ENCODE measurements at places on chromosomes 5 and 9.

- DNase-seq = peak; percentile 13
Observed at GRCh38 chr5:35954175-35954574, 15.8 kb upstream of the CAPSL start.

DNA sequence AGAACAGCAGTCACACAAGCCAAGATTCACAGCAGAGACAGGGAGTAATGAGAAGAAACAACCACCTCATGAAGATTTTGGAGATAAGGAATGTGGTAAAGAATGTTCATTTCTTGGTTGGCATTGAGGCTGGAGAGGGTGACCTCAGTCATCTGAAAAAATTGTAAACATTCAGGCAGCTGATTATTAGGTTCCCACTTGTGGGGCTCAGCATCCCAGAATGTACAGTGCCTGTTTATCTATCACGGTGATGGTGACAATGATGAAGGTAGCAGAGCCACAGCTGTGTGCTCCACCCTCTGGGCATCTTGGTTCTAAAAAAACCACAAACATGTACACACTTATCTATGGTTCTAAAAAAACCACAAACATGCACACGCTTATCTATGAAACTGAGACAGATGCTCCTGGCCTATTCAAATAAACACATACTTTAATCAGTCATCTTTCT, 143.9 kb upstream of the MOCS2 start:
- DNase-seq = no peak

DNA sequence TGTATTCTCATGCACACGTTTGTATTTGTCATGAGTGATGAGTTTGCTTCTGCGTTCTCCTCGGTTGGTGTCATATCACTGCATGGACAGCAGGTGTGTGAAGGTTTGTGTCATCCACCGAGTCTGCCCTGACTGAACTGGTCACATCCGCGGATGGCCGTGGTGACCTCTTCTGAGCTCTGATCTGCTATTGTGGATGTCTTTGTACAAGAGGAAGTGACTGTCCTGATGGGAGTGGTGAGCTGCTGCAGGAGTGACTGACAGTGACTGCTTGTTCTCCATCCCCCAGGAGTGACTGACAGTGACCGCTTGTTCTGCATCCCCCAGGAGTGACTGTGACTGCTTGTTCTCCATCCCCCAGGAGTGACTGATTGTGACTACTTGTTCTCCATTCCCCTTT, 69.9 kb downstream of the EHMT1 start:
- no peak for DNase-seq

- DNase-seq = no peak
Observed at GRCh38 chr5:101539315-101539714, 636.2 kb upstream of the ST8SIA4 start.

GRCh38 chr5:65672796-65673195, 48.0 kb downstream of the SHLD3 start:
- no peak for DNase-seq

DNA sequence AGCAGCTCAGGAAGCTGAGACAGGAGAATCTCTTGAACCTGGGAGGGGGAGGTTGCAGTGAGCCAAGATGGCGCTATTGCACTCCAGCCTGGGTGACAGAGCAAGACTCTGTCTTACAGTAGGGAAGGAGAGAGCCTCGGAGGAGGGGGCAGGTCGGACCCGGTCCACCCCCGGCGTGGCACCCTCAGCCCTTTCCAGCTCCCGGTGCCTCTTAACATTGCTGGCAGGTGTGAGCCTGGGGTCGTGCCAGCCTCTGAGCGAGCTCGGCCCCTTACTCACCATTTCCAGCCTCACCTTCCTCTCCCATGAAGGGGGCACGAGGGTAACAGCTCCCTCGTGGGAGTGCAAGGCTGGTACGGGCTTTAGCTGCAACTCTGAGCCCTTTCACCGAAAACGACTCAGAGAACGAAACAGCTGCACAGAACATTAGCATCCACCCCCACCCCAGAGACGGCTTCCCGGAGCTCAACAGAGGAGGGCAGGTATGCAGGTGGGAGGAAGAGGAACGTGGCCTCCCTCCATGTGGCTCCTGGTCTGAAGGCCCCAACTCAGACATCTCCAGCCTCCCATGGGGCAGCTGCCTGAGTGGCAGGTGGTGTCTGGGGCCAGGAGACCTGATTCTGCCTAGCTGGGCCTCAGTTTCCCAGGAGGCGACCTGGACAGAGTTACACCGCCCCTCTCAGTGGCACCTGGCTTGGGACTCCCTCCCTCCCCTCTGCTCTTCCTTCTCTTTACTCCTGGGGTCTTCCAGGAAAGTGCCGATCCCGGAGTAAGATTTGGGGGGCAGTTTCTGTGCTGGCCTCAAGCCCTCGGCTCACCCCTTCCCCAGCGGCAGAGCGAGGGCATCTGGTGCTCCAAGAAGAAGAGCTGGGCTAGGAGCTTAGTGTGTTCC, 28.5 kb upstream of the ABO start:
- DNase-seq = no peak

DNA sequence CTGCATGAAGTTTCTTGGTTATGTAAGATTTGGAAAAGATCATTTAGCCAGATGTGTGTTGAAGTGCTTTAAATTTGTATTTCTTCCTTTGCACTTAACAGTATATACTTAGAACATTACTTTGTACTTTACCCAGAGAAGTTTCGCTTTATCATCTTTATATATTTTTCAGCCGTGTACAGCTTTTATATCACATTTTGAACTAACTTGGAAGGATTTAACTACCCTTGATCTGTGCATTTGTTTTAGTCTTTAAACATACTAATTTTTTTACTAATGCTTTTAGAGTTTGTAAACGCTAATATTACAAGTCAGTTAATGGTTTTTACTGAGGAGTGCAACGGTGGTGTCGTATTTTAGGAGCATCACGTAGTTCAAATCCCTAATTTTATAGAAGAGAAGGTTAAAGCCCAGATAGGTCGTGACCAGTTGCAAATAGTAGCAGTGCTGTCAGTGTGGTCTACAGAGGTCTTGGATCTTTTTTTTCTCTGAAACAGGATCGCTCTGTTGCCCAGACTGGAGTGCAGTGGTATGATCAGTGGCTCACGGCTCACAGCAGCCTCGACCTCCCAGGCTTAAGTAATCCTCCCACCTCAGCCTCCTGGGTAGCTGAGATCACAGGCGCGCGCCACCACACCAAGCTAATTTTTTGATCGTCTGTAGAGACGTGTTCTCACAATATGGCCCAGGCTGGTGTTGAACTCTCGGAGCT, 2.0 kb downstream of the MATR3 start:
- no peak for DNase-seq

GRCh38 chr5:10451137-10451824, 9.6 kb downstream of the ROPN1L start:
- DNase-seq = no peak

GRCh38 chr9:296411-296810, 81.7 kb downstream of the DOCK8 start:
- DNase-seq = no peak

DNA sequence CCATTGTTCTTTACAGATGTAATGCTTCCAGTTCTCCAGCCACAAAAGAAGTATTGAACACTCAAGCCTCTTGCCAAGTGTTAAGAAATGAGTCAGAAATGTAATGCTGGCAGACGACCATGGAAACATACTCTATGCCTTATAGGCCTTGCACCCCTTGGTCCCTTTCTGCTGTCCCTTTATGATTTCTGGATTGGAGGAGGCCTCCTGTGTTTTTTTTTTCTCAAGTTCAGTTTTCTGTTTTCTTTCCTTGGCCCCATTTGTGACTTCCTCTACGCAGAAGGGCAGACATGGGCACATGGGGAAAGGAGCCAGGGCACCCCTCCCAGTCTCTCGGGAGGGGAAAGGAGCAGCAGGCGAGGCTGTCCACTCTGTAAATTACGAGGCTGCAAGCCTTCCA, 53.4 kb downstream of the SNX18 start:
- DNase-seq = no peak

GRCh38 chr5:142984525-142984924, 214.3 kb downstream of the ARHGAP26 start:
- peak; percentile 44 for DNase-seq

DNA sequence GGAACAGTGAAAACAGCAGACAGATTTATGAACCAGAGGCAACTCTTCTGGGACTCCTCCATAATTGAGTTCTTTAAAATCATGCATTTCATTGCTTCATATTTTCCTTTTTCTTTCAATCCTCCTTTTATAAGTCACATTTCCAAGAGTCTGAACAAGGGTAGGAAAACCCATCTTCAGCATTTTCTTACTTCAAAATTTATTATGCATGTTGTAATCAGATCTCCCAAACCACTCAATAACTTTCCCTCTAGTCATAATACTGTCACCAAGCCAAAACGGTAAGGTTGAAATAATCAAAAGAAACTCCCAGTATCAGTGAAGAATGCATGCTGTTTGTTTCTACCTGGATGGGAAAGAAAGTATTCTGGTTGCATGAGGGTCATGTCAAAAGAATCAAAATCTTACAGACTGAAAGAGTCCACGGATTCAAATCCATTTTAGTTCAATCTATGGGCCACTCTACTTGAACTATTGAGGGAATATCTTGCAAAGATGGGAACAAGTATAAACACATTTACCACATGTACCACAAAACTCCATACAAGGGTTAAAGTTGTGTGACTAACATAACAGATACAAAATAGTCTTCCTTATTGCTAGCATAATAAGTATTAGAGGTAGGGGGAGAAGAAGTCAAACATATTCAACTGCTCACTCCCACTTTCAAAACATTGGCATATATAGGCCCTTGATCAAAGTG, 797.3 kb downstream of the MAT2B start:
- DNase-seq = no peak

DNA sequence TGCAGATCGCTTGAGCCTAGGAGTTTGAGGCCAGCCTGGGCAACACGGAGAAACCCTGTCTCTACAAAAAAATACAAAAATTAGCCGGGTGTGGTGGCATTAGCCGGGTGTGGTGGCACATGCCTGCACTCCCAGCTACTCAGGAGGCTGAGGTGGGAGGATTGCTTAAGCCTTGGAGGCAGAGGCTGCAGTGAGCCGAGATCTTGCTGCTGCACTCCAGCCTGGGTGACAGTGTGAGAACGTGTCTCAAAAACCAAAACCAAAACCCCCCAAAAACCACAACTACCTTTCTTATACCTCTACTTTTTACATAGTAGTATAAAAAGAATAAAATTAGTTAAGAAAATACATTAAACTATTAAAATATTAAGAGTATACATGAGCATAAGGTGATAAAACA, 121.2 kb downstream of the RAPGEF6 start:
- DNase-seq = peak; percentile 25

GRCh38 chr5:173626505-173626820, 10.0 kb upstream of the BOD1 start:
- no peak for DNase-seq

- DNase-seq = no peak
Observed at GRCh38 chr9:123835821-123836220, 94.1 kb downstream of the DENND1A start.

- no peak for DNase-seq
Observed at GRCh38 chr5:59596586-59597350, 296.8 kb downstream of the PDE4D start.

- no peak for DNase-seq
Observed at GRCh38 chr5:146419696-146420095, 27.4 kb upstream of the TCERG1 start.

DNA sequence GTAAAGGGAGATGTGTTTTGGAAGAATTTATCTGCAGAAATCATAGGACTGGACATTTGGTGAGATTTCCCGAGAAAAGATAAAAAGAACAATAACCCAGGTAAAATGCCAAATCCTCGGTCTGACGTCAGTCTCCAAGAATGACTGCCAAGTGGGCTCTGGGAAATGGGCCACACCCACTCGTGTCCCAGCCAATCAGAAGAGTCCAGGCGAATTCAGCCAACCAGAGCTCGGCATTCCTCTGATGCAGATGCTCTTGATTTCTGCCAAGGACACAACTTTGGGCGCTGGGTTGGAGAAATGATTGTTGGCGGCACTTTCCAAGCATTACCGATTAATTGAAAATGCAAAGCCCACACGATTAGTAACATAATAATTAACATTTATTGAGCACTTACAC, 73.3 kb downstream of the FGF18 start:
- no peak for DNase-seq

DNA sequence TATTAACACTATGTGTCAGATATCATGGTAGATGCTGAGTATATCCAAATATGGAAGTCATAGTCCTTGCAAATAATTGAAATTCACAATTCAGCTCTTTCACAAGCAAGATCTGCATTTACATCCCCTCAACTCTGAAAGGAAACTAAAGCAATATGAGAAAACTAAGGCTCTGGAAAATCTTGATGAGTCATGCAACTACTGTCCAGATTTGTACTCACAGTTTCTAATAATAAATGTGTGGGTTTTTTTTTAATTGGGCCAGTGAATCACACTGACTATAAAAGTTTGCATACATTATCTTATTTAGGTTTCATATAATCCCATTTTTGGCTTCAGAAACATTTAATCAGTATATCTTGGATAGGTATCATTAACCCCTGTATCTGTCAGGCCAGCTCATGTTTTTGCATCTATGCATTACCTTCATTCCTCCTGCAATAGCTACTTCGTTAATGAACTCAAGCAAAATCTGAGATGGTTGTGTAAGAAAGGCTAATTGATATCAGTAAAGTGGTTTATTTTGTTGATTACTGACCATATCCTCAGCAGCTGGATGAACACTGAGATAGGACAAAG, 58.7 kb upstream of the PRR16 start:
- no peak for DNase-seq

DNA sequence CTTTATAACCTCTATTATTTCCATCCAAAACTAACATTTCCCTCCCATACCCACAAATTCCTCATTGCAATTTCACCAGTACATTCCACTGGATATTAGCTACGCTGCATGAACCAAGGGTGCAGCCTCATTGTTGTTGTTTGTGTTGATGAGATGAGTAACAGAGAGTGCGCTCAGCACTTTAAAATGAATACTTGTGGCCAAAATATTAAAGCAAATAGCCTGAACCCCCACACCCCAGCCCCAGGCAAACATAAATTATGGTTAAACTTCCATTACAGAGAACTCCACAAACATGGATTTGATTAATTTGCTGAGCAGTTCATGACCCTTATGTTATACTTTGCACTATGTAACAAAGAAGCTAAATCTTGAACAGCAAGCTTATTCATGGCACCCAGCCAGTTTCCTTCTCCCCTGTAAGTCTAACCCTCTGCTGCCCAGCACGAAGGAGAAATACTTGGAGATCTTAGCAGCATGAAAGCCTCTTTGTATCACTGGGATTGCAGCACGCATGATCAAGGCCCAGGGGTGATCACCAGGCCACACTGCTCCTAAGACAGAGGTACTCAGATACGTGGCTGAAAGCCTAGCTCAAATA, 205.0 kb downstream of the DOCK8 start:
- no peak for DNase-seq

GRCh38 chr5:130885691-130886090, 279.4 kb downstream of the HINT1 start:
- no peak for DNase-seq

DNA sequence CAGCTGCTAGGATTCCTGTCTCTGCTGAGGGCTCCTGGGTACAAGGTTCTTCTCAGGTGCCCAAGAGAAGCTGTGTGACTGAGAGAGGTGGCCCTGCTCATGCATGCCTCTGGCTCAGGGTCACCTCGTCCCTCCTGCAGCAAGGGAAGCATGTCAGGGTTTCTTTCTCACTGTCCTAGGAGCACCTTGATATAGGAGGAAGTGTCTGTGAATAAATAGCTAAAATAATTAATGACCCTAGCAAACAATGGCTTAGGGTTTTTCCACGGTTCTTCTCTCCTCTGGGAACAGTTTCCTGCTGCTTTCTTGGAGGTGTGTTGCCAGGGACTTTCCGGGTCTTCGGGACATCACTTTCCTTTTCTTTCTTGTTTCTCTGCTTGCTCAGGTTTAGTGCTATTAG, 87.2 kb downstream of the ARHGAP26 start:
- DNase-seq = no peak

GRCh38 chr9:107439991-107440456, 49.5 kb downstream of the KLF4 start:
- DNase-seq = no peak

GRCh38 chr5:151239237-151239861, 13.6 kb upstream of the GM2A start:
- peak; percentile 67 for DNase-seq
